ENCODE measurements at places on chromosomes 5 and 9. TPM values are rescaled to one million over a fixed set of nuclear protein-coding genes. Genes with fewer than 3 reads are reported as not detected.
A peak's percentile ranks its signal among the peaks of the same experiment; 100 is the strongest.

Gene NMUR2
- polyA plus RNA-seq: not detected

Gene GABRA6
- not detected for polyA plus RNA-seq

Gene SPINK5
- polyA plus RNA-seq: 16.6 TPM

Gene TMEM252
- not detected for polyA plus RNA-seq

Gene HAUS6
- polyA plus RNA-seq: 9.6 TPM

- DNase-seq: no peak
- H3K4me3 ChIP-seq: no peak overlapping the region
- H3K27me3 ChIP-seq: no peaks in the 10 kb centered on the region
- H3K4me1 ChIP-seq: peaks cover 16% of the 10 kb centered on the region
- no peaks in the 10 kb centered on the region for H3K36me3 ChIP-seq
These were observed 35.3 kb upstream of the PRRC2B start for GRCh38 chr9:131358556-131358955.

GRCh38 chr5:53053364-53053763 lies 56.2 kb downstream of the MOCS2 start:
- no peak overlapping the region for H3K27ac ChIP-seq
- peaks cover 24% of the 10 kb centered on the region for H3K36me3 ChIP-seq

DNA sequence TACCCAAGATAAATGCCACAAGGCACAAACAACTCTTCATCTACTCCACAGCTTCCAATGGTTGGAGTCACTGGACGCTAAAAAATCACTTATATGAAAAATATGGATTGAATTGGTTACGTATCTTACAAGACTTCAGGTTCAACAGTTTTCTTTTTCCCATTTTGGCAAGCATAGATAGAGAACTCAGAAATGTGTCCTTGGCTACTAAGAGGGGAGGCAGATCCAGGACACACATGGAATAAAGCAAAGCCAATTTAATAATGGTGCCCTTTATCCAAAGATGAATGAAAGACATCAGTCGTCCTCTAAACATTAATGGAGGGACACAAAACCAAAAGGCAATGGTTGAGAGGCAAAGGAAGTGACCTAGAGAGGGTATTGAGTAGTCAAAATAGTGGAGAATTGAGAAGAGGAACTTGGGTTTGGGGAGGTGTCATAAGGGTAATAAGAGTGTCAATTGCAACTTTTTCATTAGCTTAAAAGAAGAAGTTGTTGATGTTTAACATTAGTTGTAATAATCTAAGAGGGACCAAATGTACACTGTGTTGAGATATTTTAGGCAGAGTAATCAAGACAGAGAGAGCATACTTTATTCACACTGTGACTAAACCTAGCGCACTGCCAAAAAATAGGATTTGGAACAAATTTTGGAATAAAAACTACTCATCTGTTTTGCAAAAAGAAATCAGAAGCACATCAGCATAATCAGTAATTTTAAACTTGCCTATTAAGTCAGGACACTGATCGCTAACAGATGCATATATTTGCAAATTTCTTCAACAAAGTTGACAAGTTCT lies 308.2 kb downstream of the ARL15 start:
- H3K4me1 ChIP-seq: no peaks in the 10 kb centered on the region
- no peak overlapping the region for H3K27ac ChIP-seq
- no peak for DNase-seq
- no peaks in the 10 kb centered on the region for H3K36me3 ChIP-seq

DNA sequence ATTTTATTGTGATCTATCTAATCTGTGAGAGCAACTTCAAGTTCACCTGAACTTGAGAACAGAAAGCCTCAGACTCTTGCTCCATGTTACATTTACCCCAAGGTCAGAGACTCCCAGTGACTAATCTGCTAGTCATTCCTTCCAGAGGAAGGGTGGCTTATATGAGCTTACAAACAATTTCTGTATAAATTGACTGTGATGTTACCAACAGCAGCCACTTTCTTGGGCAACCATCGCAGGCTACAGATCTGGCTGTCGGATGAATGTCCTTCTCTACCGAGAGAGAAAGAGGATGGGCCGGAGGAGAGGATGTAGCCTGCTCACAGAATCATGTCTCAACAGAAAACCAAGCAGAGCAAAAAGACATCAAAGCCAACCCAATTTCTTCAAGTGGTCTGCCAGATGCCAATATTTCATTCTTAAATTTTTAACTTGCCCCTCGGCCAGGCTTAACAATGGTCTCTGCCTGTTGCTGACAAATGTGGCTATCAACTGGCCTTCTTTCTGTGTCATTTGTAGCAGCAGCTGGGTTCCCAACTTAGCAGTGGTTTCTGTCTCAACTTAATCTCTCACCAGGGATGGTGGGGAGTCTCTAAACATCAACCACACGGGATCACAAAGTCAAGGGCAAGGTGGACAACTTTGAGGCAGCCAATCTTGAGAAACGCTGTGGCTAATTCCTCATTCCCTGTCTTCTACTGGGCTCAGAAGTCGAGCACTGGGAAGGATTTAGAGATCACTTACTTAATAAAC lies 81.3 kb downstream of the RAPGEF1 start:
- no peaks in the 10 kb centered on the region for H3K36me3 ChIP-seq
- H3K27ac ChIP-seq: peak overlapping the region; percentile 67
- H3K4me1 ChIP-seq: peaks cover 36% of the 10 kb centered on the region
- no peaks in the 10 kb centered on the region for H3K27me3 ChIP-seq
- H3K4me3 ChIP-seq: no peak overlapping the region

- no peaks in the 10 kb centered on the region for H3K27me3 ChIP-seq
- H3K4me1 ChIP-seq: peaks cover 14% of the 10 kb centered on the region
- H3K36me3 ChIP-seq: no peaks in the 10 kb centered on the region
- no peak overlapping the region for H3K4me3 ChIP-seq
These were observed 1172.5 kb downstream of the CDH12 start for GRCh38 chr5:21680641-21681040.

- no peak overlapping the region for H3K4me3 ChIP-seq
- DNase-seq: no peak
- no peaks in the 10 kb centered on the region for H3K36me3 ChIP-seq
- H3K27me3 ChIP-seq: no peaks in the 10 kb centered on the region
- H3K4me1 ChIP-seq: peaks cover 11% of the 10 kb centered on the region
These were observed 5.9 kb upstream of the RPS6 start for GRCh38 chr9:19385786-19386501.

GRCh38 chr9:107890921-107891465 lies 401.4 kb upstream of the KLF4 start:
- no peak for DNase-seq
- H3K4me1 ChIP-seq: no peaks in the 10 kb centered on the region
- H3K36me3 ChIP-seq: no peaks in the 10 kb centered on the region
- H3K27me3 ChIP-seq: no peaks in the 10 kb centered on the region
- no peak overlapping the region for H3K4me3 ChIP-seq

DNA sequence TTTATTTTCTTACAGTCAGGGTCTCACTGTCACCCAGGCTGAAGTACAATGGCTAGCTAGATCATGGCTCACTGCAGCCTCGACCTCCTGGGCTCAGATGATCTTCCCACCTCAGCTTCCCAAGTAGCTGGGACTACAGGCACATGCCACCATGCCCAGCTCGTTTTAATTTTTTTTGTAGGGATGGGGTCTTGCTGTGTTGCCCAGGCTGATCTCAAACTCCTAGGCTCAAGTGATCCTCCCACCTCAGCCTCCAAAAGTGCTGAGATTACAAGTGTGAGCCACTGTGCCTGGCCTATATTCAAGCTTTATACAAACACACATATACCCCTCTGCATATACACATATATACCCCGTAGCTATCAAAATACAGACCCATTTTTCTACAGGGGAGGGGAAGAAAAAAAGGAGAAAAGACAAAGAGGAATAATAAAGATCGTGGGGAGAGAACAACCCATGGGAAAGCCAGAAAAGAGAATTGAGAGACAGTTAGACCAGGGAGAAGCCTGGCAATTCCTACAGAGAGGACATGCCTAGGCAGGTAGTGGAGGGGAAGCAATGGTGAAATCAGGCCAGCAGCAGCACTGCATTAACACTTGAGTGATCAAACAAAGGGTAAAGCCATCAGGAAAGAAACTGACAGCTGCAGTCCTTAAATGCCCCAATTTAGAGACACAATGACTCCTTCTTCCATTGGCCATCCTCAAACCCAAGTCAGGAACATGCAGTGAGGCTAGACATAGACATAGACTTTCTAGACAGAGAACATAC lies 102.7 kb downstream of the EFNA5 start:
- no peaks in the 10 kb centered on the region for H3K36me3 ChIP-seq
- H3K4me1 ChIP-seq: peaks cover 34% of the 10 kb centered on the region
- H3K4me3 ChIP-seq: no peak overlapping the region
- H3K27ac ChIP-seq: peak overlapping the region; percentile 29
- no peaks in the 10 kb centered on the region for H3K27me3 ChIP-seq

- H3K36me3 ChIP-seq: peaks cover 7% of the 10 kb centered on the region
- no peak overlapping the region for H3K4me3 ChIP-seq
- H3K4me1 ChIP-seq: peaks cover 17% of the 10 kb centered on the region
- H3K27me3 ChIP-seq: no peaks in the 10 kb centered on the region
- H3K27ac ChIP-seq: no peak overlapping the region
- DNase-seq: no peak
These were observed 13.9 kb downstream of the NEK6 start for GRCh38 chr9:124271660-124272059.

- no peak for DNase-seq
- peaks cover 22% of the 10 kb centered on the region for H3K4me1 ChIP-seq
- peaks cover 19% of the 10 kb centered on the region for H3K36me3 ChIP-seq
- no peak overlapping the region for H3K4me3 ChIP-seq
- no peaks in the 10 kb centered on the region for H3K27me3 ChIP-seq
These were observed 5.4 kb downstream of the PUM3 start for GRCh38 chr9:2838371-2839000.

DNA sequence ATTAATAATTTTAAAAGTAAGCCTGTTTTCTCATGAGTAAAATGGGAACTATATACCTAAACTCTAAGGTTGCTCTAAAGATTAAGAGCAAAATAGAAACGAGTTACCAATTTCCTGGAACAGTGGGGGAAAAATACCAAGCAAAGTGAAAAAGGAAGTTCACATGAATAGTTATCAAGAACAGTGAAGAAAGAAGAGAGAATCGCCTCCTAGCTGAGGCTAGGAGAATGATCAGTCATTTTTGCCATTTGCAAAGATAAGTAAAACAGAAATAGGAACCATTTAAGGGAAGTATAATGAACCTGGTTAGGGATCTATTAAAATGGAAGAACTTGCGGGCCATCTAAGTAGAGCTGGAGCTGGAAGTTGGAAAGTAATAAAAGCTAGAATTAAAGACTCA lies 50.7 kb downstream of the P4HA2 start:
- no peak for DNase-seq
- no peak overlapping the region for H3K27ac ChIP-seq
- H3K36me3 ChIP-seq: no peaks in the 10 kb centered on the region
- no peak overlapping the region for H3K4me3 ChIP-seq

DNA sequence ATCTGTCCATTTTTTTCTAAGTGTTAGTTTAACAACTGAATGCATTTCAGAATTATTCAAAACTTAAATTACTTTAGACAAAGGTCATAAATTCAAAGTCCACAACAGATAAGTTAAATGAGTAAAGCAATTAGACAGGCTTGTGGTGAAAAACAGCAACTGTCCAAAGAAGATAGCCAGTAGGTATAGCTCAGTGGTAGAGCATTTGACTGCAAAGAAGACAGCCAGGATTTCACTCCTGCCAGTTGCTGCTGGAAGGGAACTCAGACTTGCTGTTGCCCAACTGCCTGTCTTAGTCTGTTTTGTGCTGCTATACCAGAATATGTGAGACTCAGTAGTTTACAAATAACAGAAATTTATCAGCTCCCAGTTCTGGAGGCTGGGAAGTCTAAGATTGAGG lies 10.0 kb downstream of the FANCC start:
- H3K27me3 ChIP-seq: no peaks in the 10 kb centered on the region
- no peak overlapping the region for H3K4me3 ChIP-seq
- no peak for DNase-seq
- no peak overlapping the region for H3K27ac ChIP-seq
- no peaks in the 10 kb centered on the region for H3K36me3 ChIP-seq
- peaks cover 5% of the 10 kb centered on the region for H3K4me1 ChIP-seq

GRCh38 chr5:74328221-74328630 lies 312.3 kb downstream of the ENC1 start:
- peaks cover 21% of the 10 kb centered on the region for H3K4me1 ChIP-seq
- no peaks in the 10 kb centered on the region for H3K36me3 ChIP-seq
- H3K4me3 ChIP-seq: no peak overlapping the region
- DNase-seq: no peak
- H3K27ac ChIP-seq: no peak overlapping the region
- no peaks in the 10 kb centered on the region for H3K27me3 ChIP-seq

GRCh38 chr5:464843-465590 lies 22.0 kb downstream of the EXOC3 start:
- DNase-seq: no peak
- H3K27ac ChIP-seq: peak overlapping the region; percentile 14
- H3K36me3 ChIP-seq: peaks cover 11% of the 10 kb centered on the region
- peaks cover 9% of the 10 kb centered on the region for H3K4me1 ChIP-seq

DNA sequence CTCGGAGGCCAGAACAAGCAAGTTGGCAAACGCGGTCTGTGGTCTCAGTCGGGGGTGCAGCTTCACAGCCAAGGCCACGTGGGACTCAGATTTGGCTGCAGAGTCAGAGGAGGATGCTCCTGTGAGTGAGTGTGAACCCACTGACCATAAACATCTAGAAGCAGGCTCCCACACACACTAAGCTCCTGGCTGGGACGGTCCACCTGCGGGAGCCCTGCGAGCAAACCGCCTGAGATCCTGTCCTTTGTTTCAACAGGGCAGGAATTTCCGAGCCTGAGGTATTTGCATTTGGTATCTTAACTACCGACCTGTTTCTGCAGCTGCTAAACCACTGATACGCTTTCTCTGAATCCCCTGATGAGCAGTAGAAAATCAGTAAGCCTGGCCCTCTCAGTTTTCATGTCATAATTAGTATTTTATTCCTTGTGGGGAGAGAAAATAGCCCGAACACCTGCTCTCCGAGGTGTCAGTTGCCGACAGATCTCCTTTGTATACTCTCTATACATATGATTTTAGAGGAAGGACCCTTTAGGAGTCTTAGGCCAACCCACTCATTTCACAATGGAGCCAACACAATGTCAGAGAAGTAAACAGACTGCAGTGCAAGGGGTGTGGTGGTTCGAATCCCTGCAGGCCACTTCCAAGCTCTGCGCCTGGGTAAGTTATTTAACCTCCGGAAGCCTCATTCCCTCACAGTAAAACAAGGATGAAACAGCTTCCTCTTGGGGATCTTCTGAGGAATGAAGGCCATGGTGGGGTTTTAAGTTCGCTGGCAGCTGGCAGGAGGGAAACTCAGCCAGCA lies 40.9 kb upstream of the PWWP2A start:
- H3K27me3 ChIP-seq: no peaks in the 10 kb centered on the region
- no peak overlapping the region for H3K4me3 ChIP-seq
- H3K27ac ChIP-seq: no peak overlapping the region

GRCh38 chr5:158014372-158014771 lies 155.4 kb upstream of the CLINT1 start:
- H3K36me3 ChIP-seq: no peaks in the 10 kb centered on the region
- no peak overlapping the region for H3K4me3 ChIP-seq
- DNase-seq: no peak

- no peak overlapping the region for H3K4me3 ChIP-seq
- peaks cover 31% of the 10 kb centered on the region for H3K4me1 ChIP-seq
- no peak overlapping the region for H3K27ac ChIP-seq
- no peaks in the 10 kb centered on the region for H3K27me3 ChIP-seq
- H3K36me3 ChIP-seq: no peaks in the 10 kb centered on the region
These were observed 9.6 kb downstream of the KIF2A start for GRCh38 chr5:62315376-62316175.

Measured in keratinocyte (primary cell).